H7 (cell line): ENCODE measurements at places on chromosomes 2 and 18. TPM values are rescaled to one million over a fixed set of nuclear protein-coding genes. Genes with fewer than 3 reads are reported as not detected.

CDK5R2 gene
- 0.17 TPM in 1 of 2 replicates, not detected in the other for total RNA-seq

ARHGEF4 gene
- total RNA-seq: 15.3 and 15.6 TPM in 2 replicates

LRRTM1 gene
- 0.37 and 2.7 TPM in 2 replicates for total RNA-seq

LIPG gene
- total RNA-seq: 5.5 and 7.2 TPM in 2 replicates

ACKR3 gene
- 3.8 and 13.2 TPM in 2 replicates for total RNA-seq

CPS1 gene
- total RNA-seq: 3.1 and 6.3 TPM in 2 replicates

VAMP5 gene
- total RNA-seq: 1.00 and 1.4 TPM in 2 replicates

TMEM163 gene
- total RNA-seq: 0.14 and 0.26 TPM in 2 replicates

- DNase-seq: no peak
These were observed 2.1 kb downstream of the NABP1 start for GRCh38 chr2:191679818-191680600.

DNA sequence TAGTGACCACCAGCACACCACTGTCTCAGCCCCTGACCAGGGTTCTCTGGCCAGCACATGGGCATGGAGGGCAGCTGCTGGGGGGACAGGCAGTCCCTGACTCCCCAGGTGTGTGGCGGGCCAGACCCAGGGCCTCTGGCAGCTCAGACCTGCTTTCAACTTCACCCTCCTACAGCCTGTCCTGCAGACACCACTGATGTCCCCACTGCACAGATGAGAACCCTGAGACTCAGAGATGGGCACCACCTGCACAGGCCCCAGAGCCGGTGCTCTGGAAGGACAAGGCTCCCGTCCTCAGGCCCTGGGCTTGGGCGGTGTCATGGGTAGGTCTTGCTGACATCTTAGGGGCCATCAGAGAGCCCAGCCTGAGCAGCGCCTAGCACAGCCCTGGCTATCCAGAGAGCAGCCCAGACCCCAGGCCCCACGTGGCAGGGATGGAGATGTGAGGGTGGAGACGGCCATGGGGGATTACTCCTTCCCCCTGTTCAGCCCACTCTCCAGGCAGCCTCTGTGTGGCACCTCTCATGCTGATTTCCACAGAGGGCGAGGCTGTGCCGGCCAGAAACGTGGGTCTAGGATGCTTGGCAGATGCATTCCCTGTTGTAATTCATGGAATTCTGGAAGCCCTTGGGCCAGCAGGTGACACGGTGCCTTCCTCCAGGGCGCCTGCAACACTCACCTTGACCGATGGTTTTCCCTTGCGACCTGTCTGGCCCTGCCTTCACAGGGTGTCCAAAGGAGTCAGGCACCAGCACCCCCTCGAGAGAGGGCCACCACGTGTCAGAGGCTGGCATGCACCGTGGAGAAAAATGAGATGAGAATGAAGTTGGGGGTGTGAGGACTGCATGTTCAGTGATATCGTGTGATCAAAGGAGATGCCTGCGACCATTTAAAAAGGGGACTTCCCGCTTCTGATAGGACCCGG lies 61.2 kb upstream of the GLI2 start:
- DNase-seq: no peak

DNA sequence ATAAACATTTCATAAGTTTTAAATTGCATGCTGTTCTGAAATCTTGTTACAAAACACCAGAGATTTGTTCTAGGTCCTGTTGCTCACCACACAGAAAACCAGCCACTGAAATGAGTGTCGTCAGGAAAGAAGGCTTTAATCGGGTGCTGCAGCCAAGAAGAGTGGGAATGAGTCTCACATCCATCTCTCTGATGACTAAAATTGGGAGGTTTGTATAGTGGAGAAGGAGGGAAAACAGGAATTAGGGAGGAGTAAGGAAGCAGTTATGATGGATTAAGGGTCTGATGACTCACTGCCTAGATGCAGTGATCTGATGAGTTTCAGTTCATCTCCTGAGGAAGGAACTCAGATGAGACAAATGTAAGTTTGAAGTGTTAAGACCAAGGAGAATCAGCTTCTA lies 42.1 kb upstream of the GPR39 start:
- DNase-seq: no peak

- no peak for DNase-seq
These were observed 233.6 kb upstream of the RASGRP3 start for GRCh38 chr2:33242845-33243244.

- DNase-seq: no peak
These were observed 423.3 kb downstream of the SETBP1 start for GRCh38 chr18:45104049-45104395.

DNA sequence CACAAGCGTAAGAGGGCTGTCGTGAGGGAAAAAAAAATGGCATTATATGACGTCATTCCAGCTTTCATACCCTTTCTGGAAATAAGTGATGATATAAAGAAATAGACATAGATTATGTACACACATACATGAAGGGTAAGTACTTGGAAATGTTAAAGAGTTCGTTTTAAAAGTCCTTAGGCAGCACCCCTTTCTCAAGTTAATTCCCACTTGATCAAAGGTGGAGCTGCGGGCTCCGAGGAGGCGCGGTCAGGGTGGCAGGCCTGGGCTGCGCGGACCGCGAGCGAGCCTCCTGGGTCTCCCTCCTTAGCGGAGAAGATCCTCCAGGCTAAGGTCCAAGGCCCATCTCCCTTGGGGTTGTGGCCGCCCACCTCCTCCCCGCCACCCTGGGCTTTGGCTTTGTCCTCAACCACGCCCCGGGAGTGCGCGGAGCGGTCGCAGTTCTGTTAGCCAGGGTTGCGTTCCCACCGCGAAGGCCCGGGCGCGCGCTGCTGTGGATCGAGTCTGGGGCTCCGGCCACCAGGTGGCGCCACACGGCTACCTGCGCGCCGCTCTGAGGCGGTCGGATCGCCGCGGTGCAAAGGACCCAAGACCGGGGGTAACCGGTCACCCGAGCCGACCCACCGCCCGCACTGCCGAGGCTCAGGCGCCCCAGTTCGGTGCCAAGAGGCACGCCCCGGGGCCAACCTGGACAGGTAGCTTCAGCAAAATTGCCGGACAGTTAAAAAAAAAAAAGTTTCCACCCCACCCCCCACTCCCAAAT lies 66.8 kb downstream of the HNRNPLL start:
- DNase-seq: peak; percentile 94

GRCh38 chr2:148416248-148416647 lies 228.3 kb upstream of the EPC2 start:
- no peak for DNase-seq

DNA sequence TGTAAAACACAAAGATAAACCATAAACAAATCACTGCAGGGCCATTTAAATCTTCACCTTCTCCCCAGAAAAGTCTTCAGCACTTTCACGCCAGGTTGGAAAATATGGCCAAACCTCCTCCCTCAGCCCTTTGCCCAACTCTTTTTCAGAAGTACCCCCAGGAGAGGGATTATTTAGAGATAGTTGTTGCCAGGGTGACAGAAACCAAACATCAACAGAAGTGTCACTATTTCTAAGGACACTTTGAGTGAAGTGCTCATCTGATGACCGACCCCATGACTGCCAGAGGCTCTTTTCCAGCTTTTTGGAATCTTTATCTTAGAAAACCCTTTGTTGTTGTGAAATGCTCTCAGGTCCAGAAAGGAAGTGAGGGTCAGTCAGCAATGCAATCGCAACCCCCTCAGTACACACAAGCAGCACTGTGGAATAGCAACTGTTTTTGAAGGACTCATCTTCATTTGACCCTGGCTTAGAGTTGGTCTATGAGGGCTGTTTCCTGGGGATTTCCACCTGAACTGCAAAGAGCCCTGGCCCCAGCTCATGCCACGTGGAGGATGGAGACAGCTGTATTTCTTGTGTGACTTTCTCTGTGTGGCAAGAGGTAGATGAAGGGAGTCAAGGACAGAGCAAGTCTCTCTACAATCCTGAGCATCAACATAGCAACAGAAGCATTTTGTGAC lies 114.0 kb upstream of the STON1 start:
- peak; percentile 35 for DNase-seq

DNA sequence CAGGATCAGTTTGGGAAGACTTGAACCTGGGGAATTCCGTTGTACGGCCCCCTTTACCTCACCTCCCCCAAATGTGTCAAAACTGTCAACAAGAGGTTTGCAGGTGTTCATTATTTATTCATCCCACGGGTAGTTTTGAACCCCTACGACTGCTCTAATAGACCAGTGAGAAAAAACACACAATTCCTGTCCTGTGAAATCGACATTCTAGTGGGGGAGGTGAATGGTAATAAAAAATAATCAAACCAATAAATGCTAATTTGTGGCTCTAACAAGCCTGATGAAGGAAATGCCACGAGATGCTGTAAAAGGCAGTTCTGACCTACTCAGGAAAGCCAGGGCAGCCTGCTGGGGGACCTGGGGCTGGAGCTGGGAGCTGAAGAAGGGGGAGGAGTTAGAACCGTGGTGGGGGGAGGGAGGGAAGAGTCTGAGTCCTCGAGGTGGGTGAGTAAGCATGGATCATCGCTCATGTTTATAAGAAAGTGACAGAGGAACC lies 463 bp upstream of the DNAJB2 start:
- no peak for DNase-seq

DNA sequence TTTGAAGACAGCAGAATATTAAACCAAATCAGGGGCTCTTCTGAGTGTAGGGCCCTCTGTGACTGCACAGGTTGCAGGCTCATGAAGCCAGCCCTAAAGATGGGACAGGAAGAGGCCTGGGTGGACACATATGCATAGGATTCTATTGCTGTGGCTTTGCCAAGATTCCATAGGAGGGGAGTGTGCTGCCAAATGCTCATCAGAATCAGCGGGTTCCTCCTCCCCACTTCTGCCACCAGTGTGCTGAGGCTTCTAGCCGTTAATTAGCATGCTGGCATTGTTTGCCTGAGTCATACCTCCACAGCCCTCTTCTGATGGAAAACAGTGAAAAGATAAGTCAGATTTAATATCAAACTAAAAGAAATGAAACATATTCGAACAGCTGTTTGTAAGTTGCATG lies 103.9 kb upstream of the TMEFF2 start:
- DNase-seq: peak; percentile 22

- DNase-seq: no peak
These were observed 2.5 kb upstream of the DNAJC10 start for GRCh38 chr2:182713601-182714000.

DNA sequence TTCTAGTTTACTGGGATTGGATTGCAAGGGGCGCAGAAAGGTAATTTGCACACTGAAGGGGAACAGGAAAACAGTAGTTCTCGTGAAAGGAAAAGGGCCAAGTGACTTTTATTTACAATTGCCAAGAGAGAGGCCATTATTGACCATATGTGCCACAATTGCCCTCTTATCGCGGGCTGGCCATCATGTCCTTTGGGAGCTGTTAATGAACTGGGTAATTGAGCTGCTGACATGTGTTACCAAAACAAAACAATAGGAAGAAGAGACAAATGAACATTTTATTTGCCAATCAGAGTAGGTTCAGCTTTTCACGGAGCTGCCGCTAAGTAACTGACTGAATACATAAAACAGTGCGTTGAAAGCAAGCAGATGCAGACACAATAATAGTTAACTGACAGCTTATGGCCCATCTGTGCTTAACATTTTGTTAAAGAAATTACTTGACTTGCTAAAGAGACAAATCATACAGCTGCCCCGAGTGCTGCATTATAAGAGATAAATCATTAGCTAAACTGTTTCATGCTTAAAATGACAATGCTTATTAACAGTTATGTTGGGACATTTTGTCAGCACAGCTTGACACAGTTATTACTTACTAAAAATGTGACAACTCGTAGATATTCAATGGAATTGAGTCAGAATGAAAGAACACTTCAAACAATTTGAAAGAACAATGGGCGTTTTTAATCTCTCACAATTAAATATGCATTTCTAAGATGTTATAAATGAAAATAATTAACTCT lies 57.5 kb downstream of the PAX3 start:
- DNase-seq: no peak

DNA sequence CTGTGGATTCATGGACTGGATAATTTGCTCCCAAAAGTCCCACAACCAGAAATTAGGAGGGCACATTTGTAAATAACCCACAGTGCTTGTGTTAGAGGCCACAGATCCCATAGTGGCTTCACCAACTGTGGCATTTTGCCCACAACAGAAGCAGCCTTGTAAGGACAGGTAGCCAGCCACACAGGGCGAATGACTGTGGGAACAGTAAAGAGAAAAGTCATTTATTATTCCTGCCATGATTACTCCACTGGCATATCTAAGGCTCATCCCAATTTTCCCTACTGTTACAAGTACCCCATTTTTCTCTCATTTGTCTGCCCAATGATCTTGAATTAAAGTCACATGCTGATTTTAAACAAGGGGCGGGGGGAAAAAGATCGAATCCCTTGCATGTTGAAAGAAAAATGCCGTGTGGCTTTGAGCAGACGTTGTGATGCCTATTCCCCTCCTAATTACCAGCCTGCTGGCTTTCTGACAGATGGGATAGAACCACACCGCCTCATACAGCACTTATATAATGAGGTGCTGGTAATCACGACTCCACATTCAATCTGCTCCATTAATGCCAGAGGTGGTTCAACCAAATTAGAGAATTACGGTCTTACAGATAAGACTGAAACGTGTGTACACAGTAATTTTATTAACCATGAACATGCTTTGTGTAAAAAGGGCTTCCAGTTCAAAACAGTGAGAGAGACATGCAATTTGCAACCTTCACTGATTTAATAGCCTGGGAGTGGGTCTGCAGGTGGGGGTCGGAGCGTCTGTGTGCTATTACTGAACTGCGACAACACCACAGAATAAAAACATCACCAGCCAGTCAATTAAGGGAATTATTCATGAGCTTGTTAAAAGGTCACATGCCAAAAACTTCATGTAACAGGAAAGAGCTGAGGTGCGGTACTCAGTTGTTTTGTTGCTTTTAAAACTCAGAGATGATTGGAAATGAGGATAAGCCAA lies 196.0 kb downstream of the TMEM163 start:
- DNase-seq: no peak

DNA sequence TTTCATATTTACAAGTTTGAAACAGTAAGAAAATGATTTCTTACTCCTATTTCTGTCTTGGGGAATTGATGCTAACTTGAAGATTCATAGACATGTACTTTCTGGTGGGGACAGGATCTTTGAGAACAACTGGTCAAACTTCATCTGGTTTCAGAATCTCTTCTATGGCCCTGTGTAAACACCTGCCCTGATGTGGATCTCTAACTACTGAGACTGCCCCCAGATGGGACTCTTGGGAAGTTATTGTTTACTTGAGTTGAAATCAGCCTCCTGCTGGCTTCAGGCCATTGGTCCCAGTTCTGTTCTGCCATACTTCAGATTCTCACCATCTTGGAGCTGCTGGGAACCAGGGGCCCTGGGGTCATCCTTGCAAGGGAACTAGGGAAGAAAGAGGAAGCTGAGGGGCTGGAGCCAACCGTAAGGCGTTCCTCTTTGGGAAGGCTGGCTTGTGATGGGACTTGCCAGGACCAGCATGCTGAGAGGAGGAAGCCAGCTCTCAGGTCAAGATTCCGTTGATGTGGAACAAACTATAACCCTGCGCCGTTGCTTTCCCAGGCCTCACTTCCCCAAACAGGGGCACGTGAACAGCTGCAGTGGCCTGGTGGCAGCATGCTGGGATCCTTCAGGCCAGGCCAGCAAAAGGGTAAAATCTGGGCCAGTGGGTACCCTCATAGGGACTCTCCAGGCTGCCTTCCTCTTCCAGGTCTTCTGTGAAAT lies 135.5 kb upstream of the CXCR4 start:
- DNase-seq: no peak

- peak; percentile 28 for DNase-seq
These were observed 1.5 kb upstream of the PCBP1 start for GRCh38 chr2:70085711-70086277.

- no peak for DNase-seq
These were observed 2.9 kb downstream of the SLC11A1 start for GRCh38 chr2:218384975-218385374.

GRCh38 chr2:231601356-231602229 lies 8.9 kb downstream of the TEX44 start:
- peak; percentile 93 for DNase-seq
